ENCODE measurements at places on chromosomes 2 and 18. TPM values are rescaled to one million over a fixed set of nuclear protein-coding genes. Genes with fewer than 3 reads are reported as not detected.

The LYPD6B gene
- total RNA-seq = 0.14 TPM

The TTC32 gene
- 9.7 TPM for total RNA-seq

The SERPINB12 gene
- total RNA-seq = not detected

The HOXD1 gene
- not detected for total RNA-seq

The KRTCAP3 gene
- 1.8 TPM for total RNA-seq

The METTL5 gene
- total RNA-seq = 25.7 TPM

The IL36RN gene
- total RNA-seq = not detected

The CIDEA gene
- not detected for total RNA-seq
